ENCODE measurements at places on chromosomes 1 and 21. TPM values are rescaled to one million over a fixed set of nuclear protein-coding genes. Genes with fewer than 3 reads are reported as not detected.

GRCh38 chr1:14476170-14476955, 122.1 kb upstream of the KAZN start:
- DNase-seq = no peak

GRCh38 chr1:214415131-214415530, 134.2 kb downstream of the SMYD2 start:
- no peak for DNase-seq

DNA sequence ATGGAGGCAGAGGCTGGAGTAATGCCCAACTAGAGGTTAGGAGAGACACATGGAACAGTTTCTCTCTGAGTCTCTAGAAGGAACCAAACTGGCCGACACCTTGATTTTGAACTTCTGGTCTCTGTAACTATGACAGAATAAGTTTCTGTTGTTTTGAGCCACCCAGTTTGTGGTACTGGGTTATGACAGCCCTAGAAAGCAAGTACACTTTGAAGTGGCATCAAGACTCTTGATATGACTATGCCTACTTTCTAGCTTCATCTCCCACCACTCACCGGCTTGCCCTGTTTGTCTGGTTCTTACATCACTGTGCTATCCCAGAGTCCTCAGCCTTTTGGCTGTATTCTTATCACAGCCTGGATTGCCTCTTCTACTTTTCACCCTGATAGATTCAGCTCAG, 230.3 kb upstream of the USP24 start:
- DNase-seq = no peak

DNA sequence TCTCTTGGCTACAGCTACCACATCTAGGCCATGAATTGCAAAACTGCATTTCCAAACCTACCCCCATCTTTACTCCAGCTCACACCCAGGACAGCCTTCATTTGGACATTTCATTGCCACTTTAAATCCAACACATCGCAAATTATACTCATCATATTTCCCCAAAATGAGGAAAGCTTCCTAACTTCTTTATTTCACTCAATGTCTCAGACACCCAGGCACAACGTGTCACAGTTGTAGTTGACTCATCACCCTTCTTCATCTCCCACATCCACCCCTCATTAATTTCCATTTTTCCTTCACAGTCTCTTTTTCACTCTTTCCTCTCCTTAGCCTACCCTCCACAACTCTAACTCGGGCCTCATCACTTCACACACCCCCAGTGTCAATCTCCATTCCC, 6.7 kb downstream of the OTUD7B start:
- DNase-seq = no peak

- DNase-seq = no peak
Measured at GRCh38 chr1:152043870-152044269, 7.1 kb upstream of the S100A11 start.

GRCh38 chr1:151661751-151662150, 49.9 kb downstream of the SNX27 start:
- no peak for DNase-seq

GRCh38 chr1:155931332-155932038, 2.7 kb downstream of the KHDC4 start:
- DNase-seq = no peak

TCHH gene
- total RNA-seq = not detected

GRCh38 chr21:38759413-38759812, 46.3 kb upstream of the ETS2 start:
- no peak for DNase-seq

DNA sequence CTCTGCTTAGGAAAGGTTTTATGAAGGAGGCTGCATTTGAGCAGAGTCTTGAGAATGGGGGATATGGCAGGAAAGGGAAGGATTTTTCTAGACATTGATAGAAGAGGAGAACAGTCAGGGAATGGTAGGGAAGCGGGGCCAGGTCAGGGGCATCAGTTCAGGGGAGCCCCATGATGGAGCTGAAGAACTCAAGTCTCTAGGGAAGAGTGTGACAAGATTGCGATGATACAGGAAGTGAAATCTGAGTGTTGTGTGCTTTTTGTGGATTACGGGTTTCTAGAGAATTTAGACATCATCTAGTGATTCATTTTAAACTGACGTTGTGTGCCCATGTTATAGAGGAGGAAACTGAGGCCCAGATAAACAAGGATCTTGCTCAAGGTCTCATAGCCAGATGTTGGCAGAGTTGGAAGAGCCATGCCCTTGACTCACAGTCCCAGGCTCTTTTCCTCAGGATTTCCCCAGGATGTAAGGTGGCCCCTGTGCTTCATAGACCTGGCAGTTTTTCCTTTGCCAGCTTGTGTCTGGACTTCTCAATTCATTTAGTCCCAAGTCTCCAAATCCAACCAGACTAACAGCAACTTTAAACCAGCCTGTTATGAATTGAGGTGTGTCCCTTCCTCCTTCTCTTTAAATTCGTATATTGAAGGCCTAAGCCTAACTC, 130.3 kb downstream of the ROR1 start:
- DNase-seq = no peak

DNA sequence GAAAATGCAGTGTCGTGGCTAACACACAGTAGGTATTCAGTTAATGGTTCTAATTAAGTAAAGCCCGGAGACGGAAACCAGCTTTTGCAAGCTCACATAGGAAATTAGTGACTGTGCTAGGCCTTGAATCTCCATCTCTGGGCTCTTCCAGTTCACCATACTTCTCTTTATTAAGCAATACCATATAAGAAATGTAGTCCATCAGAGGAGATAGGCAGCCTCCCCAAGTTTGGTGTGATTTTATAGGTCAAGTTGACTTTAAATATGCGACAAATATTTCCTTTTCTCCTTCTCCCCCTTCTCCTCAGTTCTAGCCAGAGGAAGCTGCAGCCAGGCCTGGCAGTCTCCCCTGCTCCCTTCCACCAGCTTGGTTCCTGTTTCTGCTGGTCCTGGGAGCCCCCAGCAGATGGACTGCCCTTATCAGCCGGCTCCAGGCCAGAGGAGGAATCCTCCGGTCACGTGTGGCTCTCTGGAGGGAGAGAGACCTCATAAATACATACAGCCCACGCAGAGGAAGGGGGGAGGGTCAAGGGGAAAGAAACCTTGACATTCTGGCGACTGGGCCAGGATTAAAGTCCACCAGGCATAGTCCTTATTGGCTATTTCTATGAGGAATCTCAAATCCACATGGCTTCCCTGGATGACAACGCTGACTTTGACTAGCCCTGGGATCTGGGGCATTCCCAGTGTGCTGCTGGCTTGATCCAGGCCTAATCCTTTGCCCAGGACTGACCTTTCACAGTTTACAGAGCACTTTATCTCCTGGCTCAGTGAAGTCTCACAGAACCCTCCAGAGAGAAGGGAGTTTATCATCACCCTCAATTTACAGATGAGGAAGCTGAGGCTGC, 115.1 kb upstream of the JUN start:
- DNase-seq = no peak

DNA sequence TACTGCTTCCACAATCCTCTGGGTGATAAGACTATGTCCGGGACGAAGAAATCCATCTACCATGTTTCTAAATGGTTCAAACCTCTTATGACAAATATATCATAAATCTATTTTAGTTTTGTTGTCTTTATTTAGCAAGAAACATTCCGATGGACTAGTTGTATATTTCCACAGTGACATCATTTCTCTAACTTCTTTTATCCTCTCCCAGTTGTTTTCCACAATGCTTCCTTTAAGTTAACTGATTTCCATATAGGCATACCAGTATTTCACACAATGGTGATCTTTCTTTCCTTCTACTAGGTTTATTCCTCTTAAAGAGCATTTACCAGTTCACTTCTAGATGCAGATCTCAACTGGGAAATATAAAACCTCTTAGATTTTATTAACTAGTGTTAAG, 44.8 kb downstream of the USP1 start:
- no peak for DNase-seq

DNA sequence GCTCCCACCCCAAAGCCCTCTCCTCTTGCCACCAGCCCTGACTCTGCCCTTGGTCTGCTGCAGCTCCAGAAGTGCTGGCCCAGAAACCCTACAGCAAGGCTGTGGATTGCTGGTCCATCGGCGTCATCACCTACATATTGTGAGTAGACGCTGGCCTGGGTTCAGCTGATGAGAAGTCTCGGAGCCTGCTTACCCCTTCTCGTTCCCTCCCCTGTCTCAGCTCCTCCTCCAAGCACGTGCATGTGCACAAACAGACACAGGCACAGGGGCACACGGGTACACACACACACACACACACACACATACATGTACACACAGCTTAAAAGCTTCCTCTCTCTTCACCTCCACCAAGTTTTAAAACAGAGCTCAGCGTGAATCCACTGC, 24.3 kb downstream of the CAMK1G start:
- no peak for DNase-seq

GRCh38 chr1:113276507-113276906, 113.8 kb upstream of the MAGI3 start:
- no peak for DNase-seq

- DNase-seq = no peak
Measured at GRCh38 chr21:34345091-34345871, 18.5 kb upstream of the KCNE2 start.

GRCh38 chr1:91020486-91020885, 1.3 kb downstream of the ZNF644 start:
- DNase-seq = no peak

- no peak for DNase-seq
Measured at GRCh38 chr1:85366391-85367170, 90.1 kb upstream of the BCL10 start.

ZFYVE9 gene
- 73.5 TPM for total RNA-seq

DNA sequence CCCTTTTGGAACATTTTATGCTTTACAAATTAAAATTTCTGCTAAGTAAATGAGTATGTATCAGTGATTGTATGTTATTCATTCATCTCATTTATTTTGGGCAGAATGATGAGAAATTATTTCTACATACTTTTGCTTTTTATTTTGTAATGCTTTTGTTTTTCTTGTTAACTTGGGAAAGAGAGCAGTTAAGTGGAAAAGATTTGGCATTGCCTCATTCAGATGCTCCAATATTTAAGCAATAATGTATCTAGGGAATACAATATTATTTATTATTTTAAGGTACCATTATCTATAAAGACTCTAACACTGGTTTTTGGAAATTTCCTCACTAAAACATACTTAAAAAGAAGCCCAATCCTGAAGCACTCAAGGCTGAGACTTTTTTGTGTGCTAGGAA, 431.8 kb downstream of the NEGR1 start:
- DNase-seq = no peak

- DNase-seq = no peak
Measured at GRCh38 chr1:116334015-116334547, 39.0 kb upstream of the ATP1A1 start.

PDPN gene
- total RNA-seq = 19.1 TPM

DNA sequence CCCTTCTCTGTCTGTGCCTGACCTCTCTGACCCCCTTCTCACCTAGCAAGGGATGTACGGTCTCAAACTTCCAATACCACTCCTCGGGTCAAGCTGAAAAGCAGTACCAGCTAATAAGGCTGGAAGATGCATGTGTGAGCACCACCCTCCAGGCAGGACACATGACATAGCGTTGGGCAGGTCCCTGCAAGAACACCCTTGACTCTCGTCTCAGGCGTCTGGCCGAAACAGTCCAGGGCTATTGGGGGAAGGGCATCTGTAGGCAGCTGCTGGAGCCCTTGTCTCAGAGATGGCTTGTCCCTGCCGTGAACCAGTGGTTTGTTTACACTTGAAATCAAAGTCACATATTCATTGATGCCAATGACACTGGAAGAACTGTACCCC, 56.5 kb downstream of the CD46 start:
- no peak for DNase-seq

DNA sequence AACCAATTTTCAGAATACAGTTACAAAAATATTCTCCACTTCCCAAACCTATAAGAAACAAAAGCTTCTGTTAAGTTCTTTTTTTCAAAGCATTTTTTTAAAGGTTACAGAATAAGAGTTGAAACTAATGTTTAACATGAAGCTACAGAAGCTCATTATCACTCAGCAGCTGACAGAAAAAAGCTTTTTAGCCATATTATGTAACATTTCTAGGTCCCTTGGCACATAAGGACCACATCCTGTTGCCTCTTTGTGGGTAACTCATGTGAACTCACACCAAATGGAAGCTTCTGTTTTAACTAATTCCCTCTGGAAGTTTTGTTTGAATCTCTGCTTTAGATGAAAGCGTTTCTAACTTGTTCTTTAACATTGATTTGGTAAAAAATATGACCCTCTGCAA, 242.5 kb upstream of the TMPRSS15 start:
- no peak for DNase-seq

DNA sequence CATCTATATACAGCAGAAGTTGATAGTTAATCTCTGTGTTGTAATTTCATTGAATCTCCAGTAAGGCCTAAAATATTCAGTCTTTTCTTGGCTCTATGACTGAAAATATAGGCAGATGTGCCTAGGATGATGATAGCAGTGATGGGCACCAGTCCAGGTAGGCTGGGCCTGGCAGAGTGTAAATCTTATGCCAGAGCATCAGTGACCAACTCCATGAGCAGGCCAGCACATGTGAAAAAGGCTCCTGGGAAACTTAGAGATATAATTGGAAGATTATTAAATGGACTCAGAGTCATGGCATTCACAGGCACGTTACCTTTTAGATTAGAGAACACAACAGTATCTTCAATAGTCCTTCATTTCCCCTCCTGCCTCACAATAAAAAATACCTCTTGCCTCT, 20.7 kb upstream of the CYYR1 start:
- DNase-seq = no peak

DNA sequence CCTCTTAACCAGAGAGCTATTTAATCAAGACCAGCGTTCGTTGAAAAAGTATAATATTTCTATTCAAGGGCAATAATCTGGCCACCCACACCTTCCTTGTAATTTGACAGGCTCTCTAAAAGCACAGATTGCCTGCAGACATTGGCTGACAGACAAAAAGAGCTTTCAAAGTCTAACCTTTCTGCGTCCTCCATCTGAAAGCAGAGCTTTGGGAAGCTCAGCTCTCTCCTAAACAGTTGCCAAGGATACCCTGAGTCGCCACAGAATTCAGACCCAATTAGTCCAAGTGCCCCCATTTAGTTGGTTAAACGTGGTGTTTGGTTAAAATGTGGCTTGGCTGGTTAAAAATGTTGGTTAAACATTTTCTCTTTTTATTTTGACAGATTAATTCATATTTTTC, 33.7 kb upstream of the PLA2G2C start:
- no peak for DNase-seq

DNA sequence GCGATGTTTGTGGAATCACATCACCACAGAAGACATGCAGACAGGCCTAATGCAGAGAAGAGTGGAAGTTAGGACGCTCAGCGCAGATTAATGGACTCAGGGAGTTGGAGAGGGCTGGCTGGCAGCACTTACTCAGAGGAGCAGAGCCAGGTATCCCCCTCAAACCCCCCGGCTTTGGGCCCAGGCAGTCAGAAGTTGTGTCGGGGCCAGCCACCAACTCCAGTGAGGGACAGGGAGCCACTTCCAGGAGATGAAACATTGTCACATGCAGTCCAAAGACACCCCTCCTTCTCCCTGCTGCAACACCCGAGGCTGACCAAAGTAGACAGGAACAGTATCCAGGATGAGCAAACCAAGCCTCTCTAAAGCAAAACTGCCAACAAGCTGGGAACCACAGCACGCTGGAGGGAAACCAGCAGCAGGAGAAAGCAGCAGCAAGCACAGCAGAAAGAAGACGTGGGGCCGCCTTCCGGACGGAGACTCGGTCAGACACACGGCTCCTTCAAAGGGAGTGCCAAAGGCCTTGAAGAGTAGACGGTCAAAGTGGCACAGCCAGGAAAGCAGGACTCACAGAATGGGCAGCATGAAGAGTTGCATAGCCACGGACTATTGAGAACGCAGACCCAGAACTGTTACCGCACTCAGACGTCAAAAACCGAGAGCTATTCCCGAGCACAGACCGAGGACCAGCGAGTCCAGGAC, 149.3 kb downstream of the PCBP3 start:
- DNase-seq = no peak
